ENCODE measurements at places on chromosomes 5 and 9. TPM values are rescaled to one million over a fixed set of nuclear protein-coding genes. Genes with fewer than 3 reads are reported as not detected.

The OTP gene
- total RNA-seq: 0.03 TPM

The ACSL6 gene
- total RNA-seq: 0.03 TPM

The RELL2 gene
- total RNA-seq: 2.9 TPM

The SPINK1 gene
- total RNA-seq: 0.74 TPM

The PDCD1LG2 gene
- total RNA-seq: 0.46 TPM
